NCI-H510A (cell line): ENCODE measurements at places on chromosomes 2 and 18.
A peak's percentile ranks its signal among the peaks of the same experiment; 100 is the strongest.

GRCh38 chr2:86275384-86275799 is 62.0 kb downstream of the REEP1 start:
- no peak for DNase-seq

GRCh38 chr2:230170532-230170931 is 49.3 kb downstream of the SP110 start:
- peak; percentile 77 for DNase-seq

DNA sequence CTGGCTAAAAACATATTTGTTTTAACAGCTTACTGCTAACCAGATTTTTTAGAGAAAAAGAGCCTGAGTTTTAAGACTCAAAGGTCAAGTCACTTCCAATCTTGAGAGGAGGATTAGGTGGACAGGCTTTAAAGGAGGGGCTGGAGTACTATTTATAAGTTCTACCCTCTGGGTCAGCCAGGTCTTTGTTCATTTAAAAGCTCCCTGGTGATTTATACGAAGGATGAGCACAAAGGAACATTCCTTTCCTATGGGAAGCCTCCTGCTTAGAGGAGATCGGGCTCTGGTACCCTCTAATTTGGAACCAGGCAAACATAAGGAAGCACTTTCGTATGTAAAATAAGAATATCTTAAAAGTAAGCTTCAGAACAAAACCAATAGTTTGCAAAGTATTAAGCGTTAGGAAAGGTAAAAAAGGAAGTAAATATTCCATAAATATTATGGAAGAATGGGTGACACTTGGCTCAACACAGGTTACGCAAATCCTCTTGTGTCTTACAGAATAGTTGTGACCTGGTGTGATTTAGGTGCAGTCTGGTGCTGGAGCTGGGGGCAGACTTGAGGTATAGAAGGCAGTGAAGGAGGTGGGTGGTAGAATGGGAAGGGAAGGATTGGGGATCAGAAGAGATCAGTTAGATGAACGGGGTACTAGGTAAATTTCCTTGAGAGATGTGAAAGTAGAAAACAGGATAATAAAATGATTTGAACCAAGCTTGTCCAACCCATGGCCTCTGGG is 35.6 kb downstream of the PDE6D start:
- DNase-seq, result no peak

GRCh38 chr2:186884587-186884986 is 35.6 kb upstream of the ZSWIM2 start:
- DNase-seq, result no peak

- no peak for DNase-seq
Observed at GRCh38 chr18:42780171-42780570, 335.3 kb downstream of the RIT2 start.

DNA sequence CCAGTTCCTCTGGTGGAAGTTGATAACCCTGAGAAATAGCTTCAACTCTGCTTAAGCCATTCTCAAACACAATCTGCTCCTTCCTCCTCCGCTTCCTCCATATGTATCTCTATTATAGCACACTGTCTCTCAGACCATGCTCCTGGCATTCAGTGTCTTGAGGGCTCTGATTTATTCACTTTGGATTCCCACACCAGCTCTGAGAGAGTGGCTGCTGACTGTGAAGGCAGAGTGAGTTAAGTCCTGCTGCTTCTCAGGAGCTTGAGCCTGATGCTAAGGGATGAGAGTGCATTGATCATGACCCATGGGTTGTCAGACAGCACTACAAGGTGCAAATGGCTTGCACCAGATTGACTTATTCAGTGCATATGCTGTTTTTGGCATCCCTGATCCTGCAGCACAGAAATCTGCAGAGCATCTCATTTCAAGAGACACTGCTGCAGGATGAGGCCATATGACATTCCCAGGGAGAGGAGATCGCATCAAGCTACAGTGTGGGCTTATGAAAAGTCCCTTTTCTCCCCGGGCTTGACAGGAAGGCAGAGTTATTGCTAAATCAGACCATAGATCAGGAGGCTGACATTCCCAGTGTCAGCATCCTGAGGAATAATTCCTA is 500.5 kb upstream of the RAB6C start:
- no peak for DNase-seq

DNA sequence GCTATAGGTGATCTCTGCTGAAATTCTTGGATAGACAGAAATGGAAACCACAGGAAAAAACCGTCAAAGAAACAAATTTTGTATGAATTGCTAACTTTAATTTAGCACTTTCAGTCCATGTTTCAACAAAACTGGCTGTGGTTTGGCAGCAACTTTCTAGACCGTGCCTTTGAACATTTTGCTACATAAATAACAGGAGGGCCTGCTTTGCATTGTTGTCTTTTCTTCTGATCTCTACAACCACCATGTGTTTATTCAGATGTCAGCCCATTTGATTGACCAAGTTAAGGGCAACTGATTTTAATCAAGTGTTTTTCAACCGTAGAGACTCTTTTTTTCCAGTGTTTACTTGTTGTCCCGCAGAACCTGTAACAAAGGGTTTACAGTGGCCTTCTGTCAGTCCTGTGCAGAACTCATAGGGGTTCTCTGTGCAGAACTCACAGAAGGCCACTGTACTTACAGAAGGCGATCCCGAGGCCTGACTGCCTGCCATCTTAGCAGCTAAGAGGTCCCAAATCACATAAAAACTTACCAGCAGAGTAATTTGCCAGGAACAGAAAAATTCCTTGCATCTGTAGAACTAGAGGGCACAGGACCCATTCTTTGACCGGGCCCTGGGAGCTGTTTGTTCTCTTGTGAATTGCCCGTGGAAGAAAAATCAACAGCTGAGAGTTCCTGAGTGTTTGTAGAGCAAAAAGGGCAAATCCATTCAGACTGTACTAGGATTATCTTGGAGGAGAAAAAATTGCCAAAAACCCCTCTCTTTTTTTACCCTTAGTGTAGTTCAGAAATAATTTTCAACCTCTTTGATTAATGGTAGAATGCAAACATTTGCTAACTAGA is 120.6 kb downstream of the PRKRA start:
- no peak for DNase-seq

- DNase-seq, result peak; percentile 35
Observed at GRCh38 chr2:101121174-101121573, 30.0 kb downstream of the TBC1D8 start.

DNA sequence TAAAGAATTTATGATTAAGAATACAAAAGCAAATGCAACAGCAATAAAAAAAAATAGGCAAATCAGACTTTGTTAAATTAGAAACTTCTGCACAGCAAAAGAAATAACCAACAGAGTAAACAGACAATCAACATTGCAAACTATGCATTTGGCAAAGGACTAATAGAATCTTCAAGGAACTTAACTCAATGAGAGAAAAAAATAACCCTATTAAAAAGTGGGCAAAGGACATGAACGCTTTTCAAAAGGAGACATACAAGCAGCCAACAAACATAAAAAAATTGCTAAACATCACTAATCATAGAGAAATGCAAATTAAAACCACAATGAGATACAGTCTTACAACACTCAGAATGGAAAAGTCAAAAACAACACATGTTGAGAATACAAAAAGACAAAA is 166.0 kb upstream of the DSEL start:
- no peak for DNase-seq

DNA sequence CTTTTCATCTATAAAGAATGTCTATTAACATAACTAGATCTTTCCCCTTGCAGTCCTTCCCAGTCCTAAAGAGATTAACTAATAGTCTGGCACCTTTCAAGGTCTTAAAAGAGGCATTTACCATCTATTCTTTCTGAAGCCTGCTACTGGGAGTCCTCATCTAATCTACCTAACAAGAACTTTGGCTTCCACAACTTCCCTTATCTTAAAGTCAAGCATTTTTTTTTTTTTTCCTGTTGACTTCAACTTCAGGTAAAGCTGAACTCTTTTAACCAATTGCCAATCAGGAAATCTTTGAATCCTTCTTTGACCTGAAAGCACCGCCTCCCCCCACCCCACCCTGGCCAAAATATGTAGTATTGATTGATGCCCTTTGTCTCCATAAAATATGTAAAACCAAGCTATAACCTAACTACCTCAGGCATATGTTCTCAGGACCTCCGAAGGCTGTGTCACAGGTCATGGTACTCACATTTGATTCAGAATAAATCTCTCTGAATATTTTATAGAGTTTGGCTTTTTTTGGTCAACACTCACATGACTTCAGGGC is 168.6 kb downstream of the PTPRM start:
- DNase-seq, result no peak

GRCh38 chr2:66702301-66702700 is 267.4 kb downstream of the MEIS1 start:
- no peak for DNase-seq

- no peak for DNase-seq
Observed at GRCh38 chr2:2938481-2938880, 439.1 kb downstream of the EIPR1 start.

GRCh38 chr2:37349231-37349860 is 4.9 kb downstream of the QPCT start:
- DNase-seq, result peak; percentile 62

GRCh38 chr2:23066686-23067085 is 318.3 kb upstream of the KLHL29 start:
- no peak for DNase-seq

DNA sequence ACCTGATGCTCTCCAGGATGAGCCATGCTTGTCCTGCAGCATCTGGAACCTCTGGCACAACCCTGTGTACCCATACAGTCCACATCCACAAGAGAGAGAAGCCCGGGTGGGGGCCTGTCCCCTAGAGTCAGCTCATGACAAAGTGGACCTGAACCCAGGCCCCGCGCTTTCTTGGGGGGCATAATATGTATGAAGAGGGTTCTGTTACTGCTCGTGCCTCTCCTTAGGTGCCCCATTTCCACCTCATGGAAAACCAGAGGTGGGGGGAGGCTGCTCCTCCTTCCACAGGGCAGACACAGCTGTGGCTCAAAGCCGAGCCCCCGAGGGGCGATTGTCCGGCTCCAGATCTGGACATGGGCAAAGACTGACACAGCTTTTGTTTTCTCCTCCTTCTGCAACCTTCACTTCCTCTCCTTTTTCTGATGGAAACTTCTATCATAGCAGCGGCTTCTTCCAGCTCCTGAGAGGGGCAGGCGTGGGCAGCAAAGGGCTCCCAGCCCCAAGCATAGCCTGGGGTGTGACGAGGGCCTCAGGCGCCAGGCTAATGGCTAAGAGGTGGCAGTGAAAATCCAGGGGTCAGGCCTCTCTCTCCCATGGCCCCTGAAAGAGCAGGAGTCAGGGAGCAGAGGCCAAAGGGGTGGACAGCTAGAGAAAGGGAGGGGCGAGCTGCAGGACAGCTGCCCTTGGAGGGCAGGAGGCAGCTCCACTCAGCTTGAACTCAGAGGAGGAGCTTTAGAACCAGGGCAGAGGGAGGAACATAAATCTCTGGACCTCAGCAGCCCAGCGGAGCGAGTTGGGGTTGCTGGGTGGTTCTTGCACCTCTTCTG is 155.5 kb downstream of the ZFP36L2 start:
- DNase-seq, result no peak
